ENCODE measurements at places on chromosomes 4 and X.
A peak's percentile ranks its signal among the peaks of the same experiment; 100 is the strongest.

DNA sequence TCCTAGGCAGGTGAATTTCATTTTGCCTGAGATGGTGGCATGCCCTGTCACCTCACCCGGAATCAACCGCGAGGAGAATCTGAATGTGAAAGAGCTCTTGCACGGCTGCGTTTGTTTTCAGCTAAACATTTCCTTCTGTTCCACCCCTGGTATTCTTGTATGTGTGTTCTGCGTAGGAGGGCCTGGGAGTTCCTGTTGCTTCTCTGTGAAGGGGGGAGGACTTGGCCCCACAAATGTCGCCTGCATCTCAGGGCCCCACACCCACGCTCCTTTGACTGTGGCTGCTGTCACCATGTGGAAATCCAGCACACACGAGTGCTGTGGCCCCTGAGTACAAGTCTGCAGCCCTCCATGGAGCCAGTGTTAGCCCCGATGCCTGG, 45.8 kb upstream of the CLCN4 start:
- DNase-seq = peak; percentile 80

DNA sequence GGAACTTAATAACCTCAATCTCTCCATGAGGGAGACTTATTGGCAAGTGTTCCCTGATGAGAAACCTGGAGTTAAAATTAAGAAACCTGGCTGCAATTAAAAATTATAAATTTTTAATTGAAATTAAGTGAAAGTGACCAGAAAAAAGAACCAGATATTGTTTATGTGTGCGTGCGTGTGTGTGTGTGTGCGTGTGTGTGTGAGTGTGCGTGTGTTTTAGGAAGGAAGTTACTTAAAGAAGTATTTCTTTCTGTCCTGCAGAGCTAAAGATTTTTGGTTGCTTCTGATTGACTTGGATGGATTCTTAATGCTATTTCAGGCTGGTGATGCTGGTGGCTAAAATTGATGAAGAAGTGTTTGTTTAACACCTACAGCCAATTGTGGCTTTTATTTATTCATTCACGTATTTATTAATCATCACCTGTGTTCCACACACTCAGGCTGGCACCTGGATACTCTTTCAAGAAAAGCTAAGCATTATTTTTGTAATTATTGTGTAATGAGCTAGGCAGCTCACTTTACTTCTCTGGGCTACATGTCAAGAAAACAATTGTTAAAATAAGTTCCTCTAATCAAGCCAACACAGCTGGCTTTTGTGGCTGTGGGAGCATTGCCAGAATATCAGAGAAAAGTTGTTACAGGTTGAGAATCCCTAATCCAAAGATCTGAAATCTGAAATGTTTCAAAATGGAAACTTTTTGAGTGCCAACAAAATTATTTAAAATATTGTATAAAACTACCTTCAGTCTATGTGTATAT, 68.5 kb downstream of the CEP44 start:
- no peak for DNase-seq

GRCh38 chr4:115883847-115884246, 770.4 kb upstream of the NDST4 start:
- DNase-seq = no peak

- DNase-seq = no peak
Observed at GRCh38 chrX:16347968-16348670, 180.8 kb downstream of the MAGEB17 start.

- DNase-seq = no peak
Observed at GRCh38 chr4:75126058-75126457, 193.1 kb downstream of the PARM1 start.

DNA sequence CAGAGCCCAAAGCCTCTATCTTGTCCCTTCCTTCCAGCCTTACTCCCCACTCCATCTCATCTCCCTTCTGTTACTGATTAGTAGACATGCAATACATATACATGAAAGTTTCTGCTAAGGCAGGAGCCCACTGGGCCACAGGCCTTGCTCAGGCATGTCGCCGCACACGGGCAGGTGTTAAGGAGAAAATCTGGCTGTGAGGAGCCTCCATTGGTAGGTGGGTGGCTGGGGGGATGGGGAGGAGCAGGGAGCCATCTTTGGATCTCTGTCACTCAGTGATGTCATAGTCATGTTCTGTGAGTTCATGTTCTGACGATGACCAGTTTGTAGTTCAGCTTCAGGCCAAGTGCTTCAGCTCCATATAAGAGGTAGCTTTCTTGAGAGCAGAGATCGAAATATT, 2.9 kb upstream of the HMGB3 start:
- DNase-seq = no peak

DNA sequence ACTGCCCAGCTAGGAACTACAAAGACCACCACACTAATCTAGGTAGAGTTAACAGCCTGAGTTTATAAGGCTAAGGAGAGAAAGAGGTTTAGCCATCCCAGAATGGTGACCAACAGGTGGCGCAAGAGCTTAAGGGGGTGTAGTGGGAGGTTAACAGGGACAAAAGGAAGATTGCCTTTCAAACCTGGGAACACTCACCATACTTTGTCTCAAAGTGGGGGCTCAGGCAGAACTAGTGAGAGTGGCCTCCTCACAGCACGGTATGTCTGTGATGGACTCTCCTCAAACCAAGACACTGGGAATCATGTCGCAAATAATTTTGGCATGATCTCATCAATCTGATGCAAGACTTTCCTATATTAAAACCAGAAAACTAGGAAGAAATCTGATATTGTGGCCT, 23.4 kb downstream of the CCNI start:
- peak; percentile 36 for DNase-seq

GRCh38 chrX:94045724-94046123, 371.7 kb downstream of the FAM133A start:
- DNase-seq = no peak

DNA sequence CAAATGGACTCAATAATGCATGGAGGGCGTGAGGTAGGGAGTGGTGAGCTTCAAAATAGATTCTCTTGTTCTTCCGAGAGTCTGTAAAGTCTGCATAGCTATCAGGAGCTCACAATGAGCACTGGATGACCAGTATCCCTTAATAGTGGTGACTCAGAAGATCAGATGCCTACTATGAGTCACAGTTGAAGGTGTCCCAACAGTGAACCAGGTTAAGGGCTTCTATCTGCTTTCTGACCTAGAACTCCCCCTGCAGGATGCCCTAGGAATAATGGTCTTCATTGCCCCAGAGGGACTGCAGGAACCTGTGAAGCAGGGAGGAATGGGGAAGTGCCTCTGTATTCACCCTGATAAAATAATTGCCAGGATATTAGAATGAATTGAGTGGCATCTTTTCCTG, 22.1 kb downstream of the DGKK start:
- DNase-seq = no peak

DNA sequence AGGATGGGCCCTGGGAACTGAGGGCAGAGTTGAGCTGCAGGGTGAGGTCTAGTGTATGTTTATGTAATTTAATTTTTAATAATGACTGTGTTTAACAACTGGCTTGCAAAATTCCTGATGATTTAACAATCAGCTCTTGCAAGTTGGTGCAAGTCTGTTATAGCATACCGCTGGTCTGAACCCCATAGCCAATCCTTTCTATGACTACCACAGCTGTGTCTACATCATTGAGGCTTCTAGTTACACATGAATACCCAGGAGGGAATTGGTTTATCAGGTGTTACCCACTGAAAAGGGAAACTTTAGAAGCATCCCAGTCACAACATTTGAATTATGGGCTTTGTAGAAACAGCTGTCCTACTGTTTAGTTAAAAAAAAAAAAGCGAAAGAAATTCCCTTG, 38.3 kb downstream of the SUPT20HL1 start:
- no peak for DNase-seq

DNA sequence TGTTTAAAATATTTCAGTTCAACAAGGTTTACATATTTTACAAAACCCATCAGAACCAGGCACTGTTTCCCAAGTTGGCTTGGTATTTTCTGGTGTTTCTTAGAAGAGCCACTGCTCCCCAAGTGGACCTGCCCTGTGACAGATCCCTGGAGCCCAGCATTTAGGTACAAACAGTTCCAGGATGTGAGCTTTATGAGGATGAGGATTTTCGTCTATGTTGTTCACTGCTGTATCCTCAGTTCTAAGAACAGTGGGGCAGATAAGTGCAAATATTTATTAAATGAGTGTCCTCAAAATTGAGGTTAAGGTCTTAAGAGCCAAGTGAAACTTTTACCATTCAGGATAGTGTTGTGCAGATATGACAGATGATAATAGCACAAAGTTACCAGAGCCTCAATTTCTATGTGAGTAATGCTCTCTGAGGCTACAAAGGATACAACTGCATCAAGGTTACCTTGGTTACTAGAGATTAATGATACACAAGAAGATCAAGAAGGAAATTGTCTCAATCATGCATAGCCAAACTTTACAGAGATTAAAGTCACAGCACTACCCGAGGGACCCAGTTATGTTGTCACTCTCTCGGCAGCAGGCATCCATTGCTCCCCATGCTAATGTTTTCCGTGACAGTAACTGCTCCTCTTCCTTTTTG, 37.5 kb downstream of the ANXA3 start:
- no peak for DNase-seq

- DNase-seq = no peak
Observed at GRCh38 chr4:56640621-56641493, 40.2 kb downstream of the HOPX start.

DNA sequence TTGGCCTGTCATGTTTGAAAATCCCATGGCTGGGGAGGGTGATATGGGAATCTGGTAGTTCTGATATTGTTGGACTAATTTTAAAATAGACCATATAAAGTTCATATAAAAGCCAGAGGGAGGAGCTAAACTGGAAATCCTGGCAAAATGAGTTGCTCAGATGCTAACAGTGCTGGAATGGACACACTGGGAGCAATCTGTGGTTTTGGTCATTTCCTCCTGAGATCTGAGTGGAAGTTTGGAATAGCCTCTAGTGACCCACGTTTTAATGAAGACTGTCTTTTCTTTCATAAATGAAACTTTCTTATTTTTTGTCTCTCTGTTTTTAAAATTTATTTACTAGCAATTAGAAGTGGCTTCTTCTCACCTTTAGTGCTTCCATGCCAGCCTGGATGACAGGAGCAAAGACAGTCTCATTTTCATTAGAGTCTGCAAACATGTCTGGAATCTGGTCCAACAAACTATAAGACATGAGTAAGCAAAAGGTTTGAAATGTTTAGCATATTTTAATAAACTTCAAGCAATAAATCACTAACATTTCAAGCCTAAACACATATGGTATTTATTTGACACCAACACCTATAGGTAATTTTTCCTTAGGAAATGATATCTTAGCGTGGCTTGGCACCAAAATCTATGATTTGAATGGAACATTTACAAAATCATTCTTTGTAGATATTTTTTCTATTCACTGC, 66.6 kb downstream of the METTL14 start:
- no peak for DNase-seq

GRCh38 chr4:183550345-183551093, 45.7 kb downstream of the ING2 start:
- no peak for DNase-seq

DNA sequence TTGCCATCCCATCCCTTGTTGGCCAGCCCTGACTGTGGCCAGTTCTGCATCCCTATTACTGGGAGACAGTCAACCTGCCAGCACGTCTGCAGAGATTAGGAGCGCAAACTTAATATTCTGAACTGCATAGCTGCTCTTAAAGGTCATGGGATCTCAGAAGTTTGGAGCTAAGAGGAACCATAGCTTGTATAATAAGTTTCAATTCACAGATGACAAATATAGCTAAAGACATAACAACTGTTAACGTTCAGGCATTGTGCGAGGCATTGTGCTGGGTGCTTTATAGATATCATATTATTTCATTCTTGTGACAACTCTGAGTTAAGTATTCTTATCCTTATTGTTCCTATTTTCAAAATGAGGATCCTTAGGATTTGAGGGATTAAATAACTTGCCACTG, 3.7 kb downstream of the SCARB2 start:
- DNase-seq = no peak

DNA sequence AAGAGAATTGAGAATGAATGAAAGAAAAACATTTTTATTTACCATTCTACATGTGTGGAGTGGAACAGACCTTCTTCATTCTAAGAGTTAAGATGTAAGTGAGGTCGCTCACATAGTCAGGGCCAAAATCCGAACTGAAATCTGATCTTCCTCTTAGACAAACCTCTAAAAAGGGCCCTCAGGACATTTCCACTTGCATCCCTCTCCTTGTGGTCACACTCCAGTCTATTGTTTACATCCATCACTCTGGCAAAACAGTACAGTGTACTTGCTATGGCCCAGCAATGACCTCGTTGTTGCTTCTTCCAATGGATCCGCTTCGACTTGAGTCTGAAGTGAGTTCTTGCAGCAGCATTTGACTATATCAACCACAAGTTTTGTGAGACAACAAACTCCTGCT, 54.2 kb downstream of the MOSPD2 start:
- DNase-seq = no peak

DNA sequence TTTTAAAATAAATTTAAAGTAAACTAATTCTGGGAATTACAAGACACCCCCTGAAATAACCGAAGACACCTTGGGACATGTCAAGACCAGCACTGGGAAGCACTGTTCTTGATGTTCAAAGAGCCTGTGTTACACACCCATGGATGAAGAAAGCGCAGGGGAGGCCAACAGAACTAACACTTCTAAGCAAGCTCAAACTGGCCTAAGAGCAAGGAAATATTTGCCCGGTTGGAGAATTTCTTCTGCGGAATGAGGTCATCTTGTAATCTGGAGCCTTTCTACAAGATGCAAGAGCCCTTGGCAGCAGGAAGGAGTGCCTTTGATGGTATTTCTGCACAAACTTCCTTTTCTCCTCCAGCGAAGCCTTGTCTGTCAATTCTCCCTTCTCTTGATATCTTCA, 9.3 kb upstream of the EFHC2 start:
- DNase-seq = no peak

DNA sequence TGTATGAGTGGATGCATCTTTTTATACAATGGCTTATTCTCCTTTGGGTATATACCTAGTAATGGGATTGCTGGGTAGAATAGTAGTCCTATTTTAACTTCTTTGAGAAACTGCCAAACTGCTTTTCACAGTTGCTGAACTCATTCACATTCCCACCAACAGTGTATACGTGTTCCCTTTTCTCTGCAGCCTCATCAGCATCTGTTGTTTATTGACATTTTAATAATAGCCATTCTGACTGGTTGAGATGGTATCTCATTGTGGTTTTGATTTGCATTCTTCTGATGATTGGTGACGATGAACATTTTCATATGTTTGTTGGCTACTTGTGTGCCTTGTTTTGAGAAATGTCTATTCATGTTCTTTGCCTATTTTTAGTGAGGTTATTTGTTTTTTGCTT, 687.0 kb upstream of the EPHA5 start:
- DNase-seq = no peak

- DNase-seq = no peak
Observed at GRCh38 chr4:33998291-33998690, 2246.0 kb downstream of the ARAP2 start.

- peak; percentile 60 for DNase-seq
Observed at GRCh38 chr4:6942238-6942800, 32.7 kb downstream of the TBC1D14 start.

GRCh38 chr4:4625488-4625887, 83.6 kb upstream of the STX18 start:
- no peak for DNase-seq

DNA sequence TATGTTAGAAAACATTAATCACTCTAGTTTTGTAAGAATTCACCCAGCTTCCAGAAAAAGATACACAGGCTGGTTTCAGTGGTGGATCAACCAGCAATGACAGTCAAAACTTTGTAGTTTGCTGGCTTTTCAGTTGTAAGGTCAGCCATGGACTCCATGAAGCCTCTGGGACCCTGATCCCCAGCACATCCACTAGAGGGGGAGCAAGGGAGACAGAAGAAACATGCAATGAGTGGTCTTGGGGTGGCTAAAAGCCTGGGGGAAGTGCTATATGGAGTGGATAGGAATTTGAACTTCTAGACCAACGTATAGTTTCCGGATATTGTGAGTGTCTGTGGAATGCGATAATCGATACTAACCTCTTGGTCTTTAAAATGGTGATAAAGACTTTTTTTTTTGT, 72.7 kb downstream of the AFF2 start:
- DNase-seq = no peak
